ENCODE measurements at places on chromosomes 3 and 15.

- H3K27me3 ChIP-seq, result peaks cover 57% of the 10 kb centered on the region
- H3K27ac ChIP-seq, result no peak overlapping the region
- no peaks in the 10 kb centered on the region for H3K4me1 ChIP-seq
- H3K4me3 ChIP-seq, result no peak overlapping the region
- H3K36me3 ChIP-seq, result no peaks in the 10 kb centered on the region
These were observed 330.4 kb upstream of the ICE2 start for GRCh38 chr15:60809375-60809774.

DNA sequence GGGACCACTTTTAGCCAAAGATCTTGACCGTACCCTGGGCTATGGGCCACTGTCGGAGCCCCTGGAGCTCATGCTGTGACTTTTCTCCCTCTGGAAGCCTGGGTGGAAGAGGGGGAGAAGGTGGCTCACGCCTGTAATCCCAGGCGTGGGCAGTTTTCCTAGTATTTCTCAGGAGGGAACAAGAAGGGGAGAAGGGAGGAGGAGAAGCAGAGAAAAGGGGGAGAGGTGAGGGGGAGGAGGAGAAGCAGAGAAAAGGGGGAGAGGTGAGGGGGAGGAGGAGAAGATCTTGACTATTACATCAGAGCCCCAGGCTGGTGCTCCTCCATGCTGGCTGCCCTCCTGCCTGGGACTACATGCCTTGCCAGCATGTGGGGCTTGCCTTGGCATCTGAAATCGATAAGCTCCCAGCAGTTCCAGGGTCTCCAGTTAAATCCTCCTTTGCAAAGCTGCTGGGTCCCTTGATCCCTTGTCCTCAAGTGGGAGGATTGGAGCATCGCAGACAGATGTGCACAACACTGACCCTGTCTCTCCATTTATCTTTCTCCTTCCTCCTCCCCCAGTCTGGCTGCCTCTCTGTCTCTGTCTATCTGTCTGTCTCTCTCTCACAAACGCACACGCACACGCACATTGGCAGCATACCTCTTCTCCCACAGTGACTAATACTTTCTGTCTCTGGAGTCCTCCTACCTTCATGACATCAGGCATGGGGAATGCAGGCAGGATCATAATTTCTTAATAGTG lies 41.6 kb downstream of the MRAS start:
- no peak for DNase-seq
- H3K27ac ChIP-seq, result peak overlapping the region; percentile 88
- no peaks in the 10 kb centered on the region for H3K27me3 ChIP-seq
- no peak overlapping the region for H3K4me3 ChIP-seq

DNA sequence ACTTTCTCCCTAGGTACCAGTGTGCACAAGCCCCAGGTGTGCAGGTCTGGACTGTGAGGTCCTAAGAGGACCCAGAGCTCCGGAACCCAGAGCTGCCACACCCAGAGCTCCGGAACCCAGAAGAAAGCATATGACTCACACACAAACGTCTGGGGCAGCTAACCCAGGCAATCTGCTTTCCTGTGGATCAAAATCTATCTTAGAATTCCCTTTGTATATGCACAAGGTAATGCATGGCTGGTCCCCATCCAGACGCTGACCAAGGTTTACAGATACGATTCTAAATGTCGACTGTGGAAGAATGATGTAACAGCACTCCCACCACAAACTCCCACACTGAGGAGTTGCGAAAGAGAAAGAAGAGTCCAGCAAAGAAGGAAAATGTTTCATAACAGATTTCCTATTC lies 15.7 kb downstream of the KCNMB2 start:
- H3K4me1 ChIP-seq, result peaks cover 12% of the 10 kb centered on the region
- no peaks in the 10 kb centered on the region for H3K36me3 ChIP-seq
- no peak overlapping the region for H3K4me3 ChIP-seq
- no peak for DNase-seq
- no peaks in the 10 kb centered on the region for H3K27me3 ChIP-seq

DNA sequence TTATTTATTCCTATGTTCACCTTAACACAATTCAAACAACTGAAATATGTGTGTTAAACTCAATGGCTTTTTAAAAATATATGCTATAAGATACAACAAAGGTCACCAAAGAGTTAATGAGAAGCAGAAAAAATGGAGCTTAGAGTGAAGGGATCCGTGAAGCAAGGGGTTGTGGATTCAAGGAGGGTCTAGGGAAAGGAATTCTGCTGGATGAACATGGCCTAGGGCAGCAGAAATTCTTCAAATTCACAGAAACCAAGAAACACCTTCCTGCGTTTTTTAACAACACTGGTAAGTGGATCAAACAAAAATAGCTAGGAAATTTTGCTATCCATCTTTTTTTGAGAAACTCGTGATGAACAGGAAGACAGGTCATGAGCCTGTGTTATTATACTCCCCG lies 59.3 kb upstream of the PLSCR5 start:
- H3K27ac ChIP-seq, result no peak overlapping the region
- H3K4me1 ChIP-seq, result no peaks in the 10 kb centered on the region
- H3K36me3 ChIP-seq, result no peaks in the 10 kb centered on the region
- no peaks in the 10 kb centered on the region for H3K27me3 ChIP-seq

DNA sequence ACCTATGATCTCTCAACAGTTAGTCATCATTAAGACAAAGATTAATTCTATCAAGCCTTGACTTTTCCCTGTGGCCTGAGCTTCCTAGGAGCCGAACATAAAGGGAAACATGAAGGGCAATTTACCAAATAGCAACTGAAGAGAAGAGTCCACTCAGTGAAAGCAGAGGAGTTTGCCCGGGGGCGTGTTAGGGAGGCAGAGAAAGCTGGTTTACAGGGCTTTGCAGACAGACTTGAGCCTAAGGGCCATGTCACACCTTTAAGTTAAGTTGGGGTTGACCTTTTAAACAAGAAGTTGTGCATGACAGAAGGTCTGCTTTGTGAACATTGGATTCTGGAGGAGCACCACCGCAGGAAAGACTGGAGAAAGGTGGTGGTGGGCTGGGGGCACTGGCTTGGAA lies 701.8 kb upstream of the CFAP20DC start:
- peaks cover 14% of the 10 kb centered on the region for H3K4me1 ChIP-seq
- no peak overlapping the region for H3K4me3 ChIP-seq
- H3K27ac ChIP-seq, result no peak overlapping the region

DNA sequence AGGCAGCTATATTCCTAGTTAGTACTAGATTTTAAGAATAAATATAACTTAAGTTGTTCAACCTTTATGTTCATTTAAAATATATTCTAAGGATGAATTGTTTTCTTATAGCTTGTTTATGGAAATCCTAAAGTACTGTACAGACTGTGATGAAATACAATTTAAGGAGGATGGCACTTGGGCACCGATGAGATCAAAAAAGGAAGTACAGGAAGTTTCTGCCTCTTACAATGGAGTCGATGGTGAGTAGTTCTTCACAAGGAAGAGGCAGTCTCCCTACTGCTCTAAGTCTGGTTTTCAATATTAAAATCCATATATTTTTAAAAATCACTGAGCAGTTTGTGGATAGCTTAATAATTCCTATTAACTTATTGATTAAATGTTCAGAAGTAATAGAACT lies 29.6 kb downstream of the CALML4 start:
- peaks cover 29% of the 10 kb centered on the region for H3K36me3 ChIP-seq
- no peak for DNase-seq
- no peak overlapping the region for H3K4me3 ChIP-seq
- H3K27me3 ChIP-seq, result no peaks in the 10 kb centered on the region
- H3K27ac ChIP-seq, result no peak overlapping the region

- no peak overlapping the region for H3K27ac ChIP-seq
- no peaks in the 10 kb centered on the region for H3K36me3 ChIP-seq
- H3K27me3 ChIP-seq, result no peaks in the 10 kb centered on the region
- no peak overlapping the region for H3K4me3 ChIP-seq
- DNase-seq, result no peak
These were observed 459.6 kb downstream of the NLGN1 start for GRCh38 chr3:173857154-173857553.

- H3K27me3 ChIP-seq, result peaks cover 2% of the 10 kb centered on the region
- H3K4me3 ChIP-seq, result no peak overlapping the region
- H3K27ac ChIP-seq, result no peak overlapping the region
- DNase-seq, result no peak
These were observed 14.5 kb upstream of the CFAP100 start for GRCh38 chr3:126380011-126380768.

- H3K4me1 ChIP-seq, result no peaks in the 10 kb centered on the region
- H3K27ac ChIP-seq, result no peak overlapping the region
These were observed 1.3 kb downstream of the CFAP100 start for GRCh38 chr3:126395846-126396513.

GRCh38 chr3:153330901-153331300 lies 168.9 kb downstream of the RAP2B start:
- no peak overlapping the region for H3K27ac ChIP-seq
- no peaks in the 10 kb centered on the region for H3K36me3 ChIP-seq
- peaks cover 23% of the 10 kb centered on the region for H3K4me1 ChIP-seq
- no peak overlapping the region for H3K4me3 ChIP-seq
- DNase-seq, result no peak

GRCh38 chr15:94168250-94168649 lies 63.1 kb upstream of the MCTP2 start:
- peaks cover 1% of the 10 kb centered on the region for H3K27me3 ChIP-seq
- DNase-seq, result no peak
- no peaks in the 10 kb centered on the region for H3K36me3 ChIP-seq

DNA sequence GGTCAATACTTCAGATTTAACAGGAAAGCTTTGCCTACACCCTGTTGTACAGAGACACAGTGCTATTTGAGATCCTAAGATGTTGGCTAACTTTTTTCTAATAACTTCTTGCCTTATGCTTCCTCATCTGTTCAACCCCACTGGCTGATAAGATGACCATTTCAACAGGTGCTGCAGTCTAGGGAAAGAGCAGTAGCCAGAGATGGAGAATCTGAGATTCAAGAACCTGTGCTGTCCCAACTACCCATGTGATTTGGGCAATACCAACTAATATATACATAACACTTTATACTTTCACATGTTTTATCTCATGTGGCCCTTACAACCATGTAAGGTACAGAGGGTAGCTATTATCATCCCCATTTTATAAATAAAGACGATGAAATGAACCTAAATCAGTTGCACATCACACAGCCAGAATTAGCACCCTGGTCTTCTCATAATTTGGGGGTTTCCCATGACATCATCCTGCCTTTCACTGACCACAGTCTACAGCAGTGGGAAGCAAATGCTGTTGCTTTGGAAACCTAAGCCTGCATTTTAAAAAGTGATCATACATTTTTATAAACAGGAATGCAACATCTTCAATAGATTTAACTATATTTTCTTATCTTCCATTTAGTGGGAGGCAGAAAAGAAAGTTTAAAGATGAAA lies 9.7 kb downstream of the TTC23 start:
- H3K27ac ChIP-seq, result no peak overlapping the region
- DNase-seq, result no peak
- H3K4me1 ChIP-seq, result no peaks in the 10 kb centered on the region
- no peaks in the 10 kb centered on the region for H3K27me3 ChIP-seq

DNA sequence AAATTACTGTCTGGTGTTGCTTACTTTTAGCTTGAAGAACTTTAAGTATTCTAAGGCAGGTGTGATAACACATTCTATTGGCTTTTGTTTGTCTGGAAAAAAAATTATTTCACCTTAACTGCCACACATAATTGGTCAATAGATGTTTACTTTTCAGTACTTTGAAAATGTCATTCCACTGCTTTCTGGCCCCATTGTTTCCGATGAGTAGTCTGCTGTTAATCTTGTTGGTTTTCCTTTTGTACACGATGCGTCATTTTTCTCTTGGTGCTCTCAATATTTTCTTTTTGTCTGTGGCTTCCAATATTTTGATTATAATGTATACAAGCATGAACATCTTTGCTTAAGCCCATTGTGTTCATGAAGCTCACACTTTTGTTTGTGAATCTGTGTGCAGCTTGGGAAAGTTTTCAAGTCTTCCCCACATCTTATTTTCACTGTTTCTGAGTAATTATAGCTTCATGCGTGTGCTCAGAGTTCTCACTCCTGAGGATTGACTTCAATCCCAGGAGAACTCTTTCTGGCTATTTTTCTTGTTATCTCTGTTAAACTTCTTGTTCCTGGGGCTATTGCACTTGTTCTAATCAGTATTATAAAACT lies 664.7 kb downstream of the IGSF11 start:
- no peaks in the 10 kb centered on the region for H3K27me3 ChIP-seq
- no peaks in the 10 kb centered on the region for H3K4me1 ChIP-seq
- H3K36me3 ChIP-seq, result no peaks in the 10 kb centered on the region
- no peak overlapping the region for H3K4me3 ChIP-seq

DNA sequence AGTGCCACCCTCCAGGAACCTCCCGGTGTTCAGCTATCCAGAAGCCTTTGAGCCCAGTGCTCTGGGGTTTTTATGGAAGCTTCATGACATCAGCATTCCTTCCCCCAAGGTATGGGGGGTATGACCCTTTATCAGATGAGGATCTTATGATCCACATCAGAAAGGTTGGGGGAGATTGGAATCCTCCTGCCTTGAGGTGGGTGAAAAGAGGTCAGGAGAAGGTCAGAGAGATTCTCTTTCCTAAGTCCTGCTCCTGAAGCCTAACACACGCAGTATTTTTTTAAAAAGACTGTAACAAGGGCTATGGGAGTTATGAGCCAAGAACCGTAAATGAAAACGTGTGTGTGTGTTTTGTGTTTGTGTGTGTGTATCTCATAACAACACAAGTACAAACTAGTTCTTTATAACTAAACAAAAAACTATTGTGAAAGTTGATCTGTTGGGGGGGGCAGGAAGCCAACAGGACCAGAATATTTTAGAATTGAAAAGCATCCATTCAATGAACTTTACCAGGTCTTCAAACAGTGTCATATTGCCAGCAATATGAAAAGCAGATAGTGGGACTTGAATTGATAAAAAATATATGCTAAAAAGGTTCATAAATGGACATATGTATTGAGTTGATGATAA lies 13.2 kb downstream of the MKRN3 start:
- no peaks in the 10 kb centered on the region for H3K27me3 ChIP-seq
- no peak overlapping the region for H3K4me3 ChIP-seq
- no peak for DNase-seq
- no peaks in the 10 kb centered on the region for H3K4me1 ChIP-seq
- H3K36me3 ChIP-seq, result no peaks in the 10 kb centered on the region

GRCh38 chr3:20589275-20589674 lies 403.3 kb upstream of the SGO1 start:
- H3K4me1 ChIP-seq, result peaks cover 5% of the 10 kb centered on the region
- no peak for DNase-seq
- H3K27me3 ChIP-seq, result no peaks in the 10 kb centered on the region
- no peak overlapping the region for H3K27ac ChIP-seq
- H3K4me3 ChIP-seq, result no peak overlapping the region

DNA sequence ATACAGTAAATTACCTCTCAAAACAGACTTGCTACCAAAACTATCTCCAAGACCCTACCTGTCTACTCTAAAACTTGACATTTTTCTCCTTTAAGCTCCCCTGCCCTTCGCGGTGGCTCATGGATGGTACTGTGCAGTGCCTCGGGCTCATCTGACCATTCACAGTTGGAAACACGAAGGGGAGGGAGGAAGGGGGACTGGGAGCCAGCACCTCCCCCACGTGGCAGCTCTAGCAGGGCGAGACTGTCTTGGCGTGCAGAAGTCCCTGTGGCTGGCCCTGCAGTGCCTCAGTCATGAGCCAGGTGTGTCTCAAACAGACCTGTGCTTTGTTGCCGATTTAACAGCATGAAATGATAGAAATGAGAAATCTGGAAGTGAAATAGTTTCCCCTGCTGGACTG lies 372.0 kb downstream of the GABRG3 start:
- no peak for DNase-seq
- H3K36me3 ChIP-seq, result no peaks in the 10 kb centered on the region
- no peak overlapping the region for H3K4me3 ChIP-seq
- no peak overlapping the region for H3K27ac ChIP-seq

- H3K36me3 ChIP-seq, result no peaks in the 10 kb centered on the region
- DNase-seq, result no peak
- H3K4me3 ChIP-seq, result no peak overlapping the region
- H3K4me1 ChIP-seq, result peaks cover 27% of the 10 kb centered on the region
These were observed 104.2 kb downstream of the ITPR1 start for GRCh38 chr3:4597208-4597985.

Data from mesothelial cell of epicardium (in vitro differentiated cells).